ENCODE measurements at places on chromosomes 5 and 9.

- H3K27ac ChIP-seq, result no peak overlapping the region
- no peak overlapping the region for H3K4me3 ChIP-seq
- no peaks in the 10 kb centered on the region for H3K4me1 ChIP-seq
- no peaks in the 10 kb centered on the region for H3K27me3 ChIP-seq
- DNase-seq, result no peak
Observed at GRCh38 chr5:23013395-23013998, 160.4 kb upstream of the CDH12 start.

DNA sequence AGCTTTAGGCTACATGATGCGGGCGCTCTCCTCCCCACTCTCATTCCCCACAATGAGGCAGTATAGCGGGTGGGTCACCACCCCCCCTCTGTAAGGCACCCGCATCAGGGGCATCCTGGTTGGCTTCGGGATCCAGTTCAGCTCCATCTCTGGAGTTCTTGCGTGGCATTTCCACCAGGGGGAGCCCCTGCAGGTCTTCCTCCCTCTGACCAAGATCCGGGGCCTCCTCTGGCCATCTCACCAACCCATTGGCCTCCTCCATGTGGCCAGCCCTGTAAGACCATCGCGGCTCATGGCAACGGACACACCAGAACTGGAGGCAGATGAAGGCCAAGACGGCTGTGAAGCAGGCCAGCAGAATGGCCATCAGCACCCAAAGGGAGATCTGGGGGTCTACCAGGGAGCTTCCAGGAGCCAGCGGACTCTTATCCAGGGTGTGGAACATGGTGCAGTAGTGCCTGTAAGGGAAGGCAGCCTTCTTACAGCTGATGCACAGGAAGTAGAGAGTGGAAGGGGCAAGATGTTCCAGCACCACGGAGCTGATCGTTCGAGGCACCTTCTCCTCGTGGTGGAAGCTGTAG lies 77.0 kb downstream of the CYFIP2 start:
- H3K27ac ChIP-seq, result no peak overlapping the region
- H3K4me1 ChIP-seq, result no peaks in the 10 kb centered on the region
- DNase-seq, result peak; percentile 66

- no peak overlapping the region for H3K4me3 ChIP-seq
- H3K36me3 ChIP-seq, result no peaks in the 10 kb centered on the region
- H3K27ac ChIP-seq, result no peak overlapping the region
- H3K27me3 ChIP-seq, result no peaks in the 10 kb centered on the region
- H3K4me1 ChIP-seq, result peaks cover 4% of the 10 kb centered on the region
Observed at GRCh38 chr9:85040146-85040545, 370.6 kb downstream of the NTRK2 start.

DNA sequence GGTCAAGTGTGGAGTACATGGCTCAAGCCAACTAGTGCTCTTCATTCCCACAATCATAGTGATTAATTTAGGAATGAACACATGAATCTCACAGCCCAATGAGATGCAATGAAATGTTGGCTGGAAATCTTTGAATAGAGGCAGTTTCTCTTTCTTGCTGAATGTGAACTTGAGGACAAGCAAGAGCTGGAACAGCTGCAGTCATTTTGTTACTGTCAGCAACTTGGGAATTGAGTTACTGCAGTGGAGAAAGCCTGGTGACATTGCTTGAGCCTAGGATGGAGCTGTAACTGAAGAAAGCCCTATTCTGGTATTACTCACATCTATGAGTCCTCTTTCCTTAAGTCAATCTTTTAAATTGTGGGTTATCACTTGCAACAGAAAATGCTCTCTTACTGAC lies 62.3 kb downstream of the YIPF5 start:
- peaks cover 7% of the 10 kb centered on the region for H3K4me1 ChIP-seq
- H3K27me3 ChIP-seq, result no peaks in the 10 kb centered on the region
- H3K36me3 ChIP-seq, result no peaks in the 10 kb centered on the region
- no peak for DNase-seq
- H3K4me3 ChIP-seq, result no peak overlapping the region
- H3K27ac ChIP-seq, result no peak overlapping the region

DNA sequence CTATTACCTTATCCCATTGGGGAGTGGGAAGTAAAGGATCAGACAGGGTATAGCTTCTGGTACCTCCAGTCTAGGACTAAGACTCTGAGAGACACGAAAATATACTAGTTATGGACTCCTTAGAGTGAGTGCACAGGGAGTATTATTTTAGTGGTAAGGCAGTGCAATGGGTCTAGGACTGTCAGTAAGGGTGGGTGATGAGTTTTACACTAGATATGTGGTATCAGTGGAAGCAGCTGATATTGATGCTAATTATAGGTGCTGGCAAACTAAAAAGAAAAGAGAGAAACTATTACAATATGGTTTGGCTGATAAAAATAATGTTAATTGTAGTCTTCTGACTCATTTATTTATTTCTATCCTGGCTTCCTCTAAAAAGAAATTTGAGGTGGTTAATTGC lies 118.6 kb downstream of the UNC13B start:
- no peaks in the 10 kb centered on the region for H3K4me1 ChIP-seq
- H3K4me3 ChIP-seq, result no peak overlapping the region
- no peak for DNase-seq
- no peak overlapping the region for H3K27ac ChIP-seq

DNA sequence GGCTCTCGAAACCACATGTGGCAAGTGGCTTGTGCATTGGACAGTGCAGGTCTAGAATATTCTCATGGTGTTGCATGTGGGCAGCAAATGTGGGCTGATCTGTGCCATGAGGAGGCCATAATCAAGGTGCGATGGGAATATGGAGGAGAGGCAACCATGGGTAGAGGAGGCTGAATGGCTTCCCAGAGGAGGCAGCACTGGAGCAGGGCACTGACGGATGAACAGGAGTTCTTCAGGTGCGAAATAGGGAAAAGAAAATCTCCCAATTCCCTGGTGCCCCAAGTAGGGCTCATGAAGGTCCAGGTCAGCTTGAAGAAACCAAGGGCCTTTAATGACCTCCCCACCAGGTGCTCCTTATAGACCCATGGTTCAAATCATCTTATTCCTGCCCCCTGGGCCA lies 126.5 kb downstream of the RXRA start:
- H3K4me1 ChIP-seq, result no peaks in the 10 kb centered on the region
- H3K27me3 ChIP-seq, result peaks cover 3% of the 10 kb centered on the region
- H3K36me3 ChIP-seq, result peaks cover 8% of the 10 kb centered on the region
- H3K27ac ChIP-seq, result no peak overlapping the region
- no peak overlapping the region for H3K4me3 ChIP-seq
- DNase-seq, result no peak

DNA sequence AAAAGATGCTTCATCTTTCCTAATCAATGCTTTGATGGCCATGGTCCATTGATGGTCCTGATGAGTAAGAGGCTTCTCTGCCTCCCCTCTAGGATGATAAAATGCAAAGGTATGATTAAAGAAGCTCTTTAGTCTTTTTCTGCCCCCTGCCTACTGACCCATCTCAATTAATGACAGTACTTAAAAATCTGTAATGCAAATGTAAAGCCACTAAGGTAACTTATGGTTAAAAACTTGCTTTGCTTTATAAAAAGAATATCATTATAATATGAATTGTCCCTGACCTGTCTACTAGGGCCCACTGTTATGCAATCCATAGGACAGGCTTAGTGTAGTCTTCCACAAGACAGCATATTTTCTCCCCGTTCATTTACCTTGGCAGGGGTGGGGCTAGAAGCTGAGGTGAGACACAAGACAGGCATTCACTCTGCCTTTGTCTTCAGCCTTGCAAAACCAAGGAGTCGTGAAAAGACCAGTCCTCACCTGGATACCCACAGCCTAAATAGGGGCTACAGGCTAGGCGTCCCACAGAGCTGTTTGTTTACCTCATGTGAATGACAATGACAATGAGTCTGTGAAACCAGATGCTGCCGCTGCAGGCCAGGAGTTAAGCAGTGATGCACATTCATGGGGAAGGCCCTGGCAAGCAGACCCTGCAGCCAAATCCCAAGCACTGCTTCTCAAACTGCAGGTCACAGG lies 60.4 kb downstream of the BNC2 start:
- no peaks in the 10 kb centered on the region for H3K36me3 ChIP-seq
- H3K4me3 ChIP-seq, result peak overlapping the region; percentile 47
- no peaks in the 10 kb centered on the region for H3K27me3 ChIP-seq

- no peak overlapping the region for H3K27ac ChIP-seq
- no peaks in the 10 kb centered on the region for H3K27me3 ChIP-seq
- no peak overlapping the region for H3K4me3 ChIP-seq
- H3K4me1 ChIP-seq, result no peaks in the 10 kb centered on the region
Observed at GRCh38 chr5:111635151-111635902, 121.7 kb downstream of the NREP start.

GRCh38 chr5:151024440-151025249 lies 4.3 kb downstream of the GPX3 start:
- peaks cover 7% of the 10 kb centered on the region for H3K36me3 ChIP-seq
- peaks cover 27% of the 10 kb centered on the region for H3K27me3 ChIP-seq
- DNase-seq, result no peak
- H3K27ac ChIP-seq, result no peak overlapping the region
- H3K4me3 ChIP-seq, result no peak overlapping the region

DNA sequence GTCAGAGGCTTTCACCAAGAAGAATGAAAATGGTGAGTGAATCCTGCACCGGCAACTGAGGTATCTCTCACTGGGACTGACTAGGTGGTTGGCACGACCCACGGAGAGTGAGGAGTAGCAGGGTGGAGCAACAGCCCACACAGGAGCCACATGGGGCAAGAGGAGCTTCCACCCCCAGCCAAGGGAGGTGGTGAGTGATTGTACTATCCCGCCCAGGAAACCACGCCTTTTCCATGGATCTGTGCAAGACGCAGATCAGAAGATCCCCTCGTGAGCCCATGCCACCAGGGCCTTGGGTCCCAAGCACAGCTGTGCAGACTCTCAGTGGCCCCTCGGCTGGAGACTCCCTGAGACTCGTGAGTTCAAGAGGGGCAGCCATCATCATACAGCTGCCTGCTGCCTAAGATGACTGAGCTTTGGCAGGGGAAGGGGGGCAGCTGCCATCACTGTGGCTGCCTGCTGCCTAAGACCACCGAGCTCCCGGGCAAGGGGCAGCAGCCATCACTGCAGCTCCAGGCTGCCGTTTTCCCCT lies 229.5 kb downstream of the AP3B1 start:
- DNase-seq, result no peak
- H3K27ac ChIP-seq, result no peak overlapping the region
- H3K36me3 ChIP-seq, result peaks cover 33% of the 10 kb centered on the region
- no peak overlapping the region for H3K4me3 ChIP-seq

DNA sequence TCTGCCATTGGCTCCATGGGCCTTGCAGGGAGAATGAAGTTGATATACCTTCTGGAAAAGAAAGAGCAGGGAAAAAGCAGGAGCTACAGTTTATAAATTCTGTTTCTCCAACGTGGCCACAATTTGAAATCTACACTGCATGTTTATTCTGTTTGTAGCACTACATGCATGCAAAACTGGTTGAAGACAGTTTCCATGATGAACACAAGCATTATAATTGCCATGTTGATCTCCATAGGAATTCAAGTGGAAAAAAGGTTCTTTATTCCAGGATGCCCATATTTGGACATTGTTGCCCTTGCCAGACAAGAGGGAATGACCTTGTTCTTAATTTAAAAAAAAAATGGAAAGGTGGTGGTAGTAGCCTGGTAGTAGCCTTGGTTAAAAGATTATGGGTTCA lies 69.2 kb upstream of the PALM2AKAP2 start:
- H3K4me3 ChIP-seq, result no peak overlapping the region
- no peaks in the 10 kb centered on the region for H3K36me3 ChIP-seq
- H3K27ac ChIP-seq, result no peak overlapping the region
- H3K4me1 ChIP-seq, result no peaks in the 10 kb centered on the region
- H3K27me3 ChIP-seq, result no peaks in the 10 kb centered on the region

DNA sequence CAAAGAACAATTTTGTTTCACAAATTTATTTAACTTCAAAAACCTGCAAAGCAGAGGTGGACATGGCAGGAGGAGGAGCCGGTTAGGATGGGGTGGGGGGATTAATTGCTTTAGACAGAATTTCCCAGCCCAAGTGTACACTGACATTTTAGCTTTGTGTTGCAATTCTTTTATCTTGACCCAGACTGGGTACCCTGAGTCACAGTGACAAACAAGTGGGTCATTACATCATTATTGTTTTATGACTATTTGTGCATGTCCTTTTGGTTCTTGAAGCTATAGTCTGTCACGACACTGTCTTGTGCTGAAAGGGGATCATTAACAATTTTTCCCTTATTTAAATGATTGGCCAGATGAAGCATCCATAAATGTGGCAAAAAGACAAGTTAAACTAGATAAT lies 84.5 kb upstream of the VCAN start:
- no peak overlapping the region for H3K27ac ChIP-seq
- H3K36me3 ChIP-seq, result no peaks in the 10 kb centered on the region
- no peaks in the 10 kb centered on the region for H3K27me3 ChIP-seq
- peaks cover 3% of the 10 kb centered on the region for H3K4me1 ChIP-seq

- H3K4me3 ChIP-seq, result no peak overlapping the region
- H3K27me3 ChIP-seq, result peaks cover 6% of the 10 kb centered on the region
- no peak overlapping the region for H3K27ac ChIP-seq
- peaks cover 11% of the 10 kb centered on the region for H3K36me3 ChIP-seq
Observed at GRCh38 chr9:76464706-76465105, 5.7 kb downstream of the GCNT1 start.
